ENCODE measurements at places on chromosomes 3 and 15. TPM values are rescaled to one million over a fixed set of nuclear protein-coding genes. Genes with fewer than 3 reads are reported as not detected.

Gene CKMT1A
- 2.7 TPM for total RNA-seq

Gene EPB42
- not detected for total RNA-seq

Gene CMTM8
- total RNA-seq: 9.9 TPM

Gene POLQ
- 7.5 TPM for total RNA-seq

Gene WDR93
- 0.20 TPM for total RNA-seq

Gene CISH
- 0.48 TPM for total RNA-seq

Gene AGBL1
- not detected for total RNA-seq

Gene GALK2
- 23.4 TPM for total RNA-seq

Gene ZPLD1
- 0.05 TPM for total RNA-seq

Gene SAMD7
- not detected for total RNA-seq

Gene CCDC39
- total RNA-seq: not detected

Gene ATP11B
- 12.5 TPM for total RNA-seq

Gene ATOSA
- total RNA-seq: 10.3 TPM

Gene LSAMP
- 0.10 TPM for total RNA-seq

Gene SAMMSON
- total RNA-seq: not detected

Gene CXCR6
- not detected for total RNA-seq

Gene COL8A1
- not detected for total RNA-seq

Gene GABRG3
- 0.32 TPM for total RNA-seq

Gene MUC20
- total RNA-seq: 0.59 TPM

Gene HRG
- total RNA-seq: not detected

Gene PDHB
- 62.0 TPM for total RNA-seq

Gene KLHL24
- 6.9 TPM for total RNA-seq

Gene UROC1
- not detected for total RNA-seq

Gene CATSPER2
- 0.36 TPM for total RNA-seq

Gene RAD51
- 20.8 TPM for total RNA-seq

Gene TEX55
- total RNA-seq: not detected

Gene ZIC1
- 0.07 TPM for total RNA-seq

Gene SLC2A2
- not detected for total RNA-seq

Gene KNG1
- not detected for total RNA-seq

Gene FBXL22
- 0.30 TPM for total RNA-seq

Gene MORC1
- not detected for total RNA-seq

Gene COLQ
- total RNA-seq: 0.44 TPM

Gene LMLN
- total RNA-seq: 2.6 TPM

Gene VGLL3
- 8.5 TPM for total RNA-seq

Gene SLC24A5
- total RNA-seq: not detected

Gene TRAK1
- 17.7 TPM for total RNA-seq

Gene MED12L
- 0.66 TPM for total RNA-seq

Gene OXTR
- total RNA-seq: 11.7 TPM

Gene TMCO5A
- total RNA-seq: not detected

Gene SMCO1
- not detected for total RNA-seq

Gene MINAR1
- 0.71 TPM for total RNA-seq

Gene EPHB1
- not detected for total RNA-seq

Gene SPESP1
- not detected for total RNA-seq

Gene CLRN1
- total RNA-seq: not detected

Gene RBP2
- total RNA-seq: not detected

Gene B3GNT5
- total RNA-seq: 21.0 TPM

Measured in A549 treated with DMSO at 1 μM for 4 hours (cell line).